ENCODE measurements at places on chromosomes 1 and 21.

GRCh38 chr21:37365517-37366481, 774 bp upstream of the DYRK1A start:
- DNase-seq, result peak; percentile 76

GRCh38 chr1:93549131-93549530, 101.2 kb downstream of the FNBP1L start:
- DNase-seq, result no peak

GRCh38 chr1:68116643-68117235, 66.3 kb upstream of the DIRAS3 start:
- DNase-seq, result peak; percentile 51

GRCh38 chr1:170698301-170699275, 34.7 kb downstream of the PRRX1 start:
- no peak for DNase-seq

DNA sequence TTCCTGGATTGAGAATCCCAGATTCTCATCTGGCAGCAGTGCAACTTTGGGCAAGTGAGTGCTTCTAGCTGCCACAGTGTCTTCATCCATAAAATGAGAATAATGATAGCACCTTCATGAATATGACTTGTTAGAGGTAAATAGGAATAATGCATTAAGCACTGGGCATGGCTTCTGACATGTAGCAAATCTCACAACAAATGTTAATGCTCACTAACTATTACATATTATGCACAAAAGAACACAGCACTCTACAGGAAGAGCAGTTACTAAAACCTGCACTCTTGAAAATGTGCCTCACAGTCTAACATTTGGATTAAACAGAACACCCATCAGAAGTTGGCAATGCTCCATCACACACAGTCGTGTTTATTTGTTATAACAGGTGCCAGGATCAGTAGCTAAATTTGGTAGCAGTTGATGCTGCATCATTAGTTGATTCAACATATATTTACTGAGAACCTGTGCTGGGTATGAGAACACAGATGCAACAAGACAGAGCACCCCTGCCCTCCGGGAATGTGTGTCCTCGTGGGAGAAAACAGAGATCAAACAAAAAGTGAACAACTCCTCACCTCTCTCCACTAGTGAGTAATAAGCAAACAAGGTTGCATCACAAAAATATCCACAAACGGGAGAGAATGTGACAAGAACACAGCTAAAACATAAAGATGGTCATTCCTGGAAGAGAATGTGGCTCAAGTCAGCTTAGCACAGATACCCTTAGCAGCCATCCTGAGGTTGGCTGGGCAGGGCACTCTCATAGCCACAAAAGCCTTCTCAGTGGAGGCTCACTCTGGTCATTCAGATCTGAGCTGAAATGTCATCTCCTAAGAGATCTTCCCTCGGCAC, 26.2 kb upstream of the LBR start:
- DNase-seq, result no peak

GRCh38 chr1:213969958-213970555, 17.7 kb upstream of the PROX1 start:
- no peak for DNase-seq

- DNase-seq, result no peak
Measured at GRCh38 chr1:164613176-164613575, 54.2 kb downstream of the PBX1 start.

- DNase-seq, result no peak
Measured at GRCh38 chr1:184752656-184753055, 2.0 kb downstream of the EDEM3 start.

GRCh38 chr1:207808911-207809555, 57.2 kb downstream of the CD46 start:
- DNase-seq, result no peak

DNA sequence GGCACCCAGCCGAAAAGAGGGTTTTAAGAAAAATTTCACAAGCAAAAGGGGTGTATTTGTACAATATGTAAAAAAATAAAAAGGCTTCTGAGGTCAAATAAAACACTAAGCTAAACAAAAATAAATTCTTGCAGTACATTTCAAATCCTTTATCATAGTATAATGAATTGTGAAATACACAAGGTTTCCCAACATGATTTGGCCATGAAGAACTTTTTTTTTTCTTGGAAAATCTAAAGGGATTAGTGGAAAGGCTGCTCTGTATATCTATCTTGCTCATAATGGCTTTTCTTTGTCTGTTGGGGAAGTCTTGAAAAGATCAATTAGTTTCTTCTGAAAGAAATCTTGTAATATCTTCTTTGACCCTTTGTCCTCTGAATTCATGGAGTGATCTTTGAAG, 593.4 kb downstream of the PLPP3 start:
- no peak for DNase-seq

DNA sequence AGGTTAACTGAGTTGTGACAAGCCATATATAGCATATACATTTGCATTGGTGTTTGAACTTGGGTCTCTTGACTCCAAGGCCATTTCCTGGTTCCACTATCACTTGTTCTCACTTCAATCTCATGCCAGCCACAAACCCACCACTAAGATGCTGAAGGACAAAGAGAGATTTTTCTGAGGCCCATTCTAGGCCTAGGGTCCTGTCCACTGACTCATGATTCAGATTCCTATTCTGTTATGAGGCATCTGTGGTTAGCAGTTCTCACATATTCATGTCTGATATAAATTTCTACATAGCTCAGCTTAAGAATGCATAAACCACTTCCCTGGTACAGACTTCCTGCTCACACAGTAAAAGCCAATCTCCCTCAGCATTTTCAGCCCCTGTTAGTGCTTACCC, 326.1 kb upstream of the BEND5 start:
- DNase-seq, result no peak

DNA sequence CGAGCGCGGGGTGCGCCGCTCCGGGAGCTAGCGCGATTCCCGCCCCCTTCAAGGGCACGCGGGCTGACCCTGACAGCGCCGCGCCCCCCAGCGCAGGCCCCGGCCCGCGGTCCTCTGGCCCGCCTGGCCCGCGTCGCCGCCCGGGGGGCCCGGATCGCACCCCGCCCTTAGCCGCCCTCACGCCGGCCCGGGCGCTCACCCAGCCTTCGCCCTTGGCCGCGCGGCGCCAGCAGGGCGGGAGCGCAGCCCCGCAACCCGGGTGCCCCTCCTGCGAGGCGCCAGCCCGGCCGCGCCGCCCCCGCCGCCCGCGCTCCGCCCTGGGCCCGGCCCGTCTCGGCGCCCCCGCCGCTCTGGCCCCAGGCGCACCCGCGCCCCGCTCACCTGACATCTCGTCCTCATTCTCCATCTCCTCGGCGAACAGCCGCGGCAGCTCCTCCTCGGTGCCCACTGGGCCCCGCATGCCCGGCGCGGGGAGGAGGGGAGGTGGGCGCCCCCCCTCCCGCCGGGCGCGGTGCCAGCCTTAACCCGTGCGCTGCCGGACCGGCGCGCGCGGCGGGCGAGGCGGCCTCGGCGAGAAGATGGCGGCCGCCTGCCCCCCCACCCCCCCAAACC, 451 bp downstream of the CHD5 start:
- DNase-seq, result no peak

DNA sequence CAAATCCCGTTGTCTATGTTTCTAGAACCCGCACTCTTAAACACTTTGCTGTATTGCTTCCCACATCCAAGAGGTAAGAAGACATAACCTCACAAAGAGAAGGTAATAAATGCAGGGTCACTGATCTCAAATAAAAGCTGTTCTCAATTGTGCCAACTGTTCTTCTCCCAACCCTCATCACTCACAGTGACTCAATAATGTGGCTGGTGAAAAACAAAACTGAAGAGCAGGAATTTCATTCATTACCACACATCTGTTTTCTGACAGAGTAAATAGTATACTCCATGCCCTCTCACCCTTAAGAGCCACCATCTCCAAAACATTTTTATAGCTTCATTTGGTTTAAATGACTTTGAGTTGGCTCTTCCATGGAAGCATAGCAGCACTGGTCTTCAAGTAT, 6.2 kb upstream of the ERICH3 start:
- DNase-seq, result no peak

DNA sequence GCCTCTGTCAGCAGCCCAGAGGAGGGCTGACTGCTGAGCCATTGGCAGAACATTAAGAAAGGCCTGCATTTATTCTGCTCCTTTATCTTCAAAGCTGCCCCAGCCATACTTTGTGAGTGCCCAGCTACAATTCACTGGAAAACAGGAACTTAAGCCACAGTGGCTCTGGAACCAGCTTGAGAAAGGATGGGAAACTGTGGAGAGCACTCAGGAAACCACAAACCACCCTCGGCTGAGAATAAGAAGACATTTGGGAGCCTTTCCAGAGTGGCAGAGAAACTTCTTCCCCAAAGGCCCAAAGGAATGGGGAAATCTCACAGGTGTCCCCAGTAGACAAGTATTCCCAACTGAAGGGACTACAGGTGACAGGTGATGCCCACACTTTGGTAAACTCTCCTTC, 1.8 kb downstream of the LAMB3 start:
- DNase-seq, result no peak

DNA sequence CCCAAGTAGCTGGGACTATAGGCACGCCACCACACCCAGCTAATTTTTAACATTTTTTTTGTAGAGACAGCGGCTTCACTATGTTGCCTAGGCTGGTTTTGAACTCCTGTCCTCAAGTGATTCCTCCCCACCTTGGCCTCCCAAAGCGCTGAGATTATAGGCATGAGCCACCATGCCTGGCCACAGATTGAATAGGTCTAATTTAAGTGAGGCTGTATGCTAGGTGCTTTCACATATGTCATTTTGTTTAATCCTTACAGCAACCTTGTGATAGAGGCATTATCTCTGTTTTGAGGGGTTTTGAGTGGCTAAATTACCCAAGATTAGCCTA, 7.2 kb downstream of the INTS3 start:
- DNase-seq, result no peak

- DNase-seq, result peak; percentile 66
Measured at GRCh38 chr21:34889320-34889675, 159.8 kb downstream of the RUNX1 start.

- DNase-seq, result no peak
Measured at GRCh38 chr1:225498549-225499136, 70.8 kb upstream of the LBR start.

- DNase-seq, result no peak
Measured at GRCh38 chr1:235955777-235956176, 89.1 kb upstream of the LYST start.

GRCh38 chr21:36807422-36807928, 108.6 kb downstream of the SIM2 start:
- no peak for DNase-seq

- peak; percentile 39 for DNase-seq
Measured at GRCh38 chr1:180981596-180982387, 40.9 kb downstream of the STX6 start.

GRCh38 chr21:32403201-32403777, 9.2 kb upstream of the EVA1C start:
- peak; percentile 69 for DNase-seq

- DNase-seq, result no peak
Measured at GRCh38 chr1:107793896-107794453, 171.0 kb downstream of the VAV3 start.

DNA sequence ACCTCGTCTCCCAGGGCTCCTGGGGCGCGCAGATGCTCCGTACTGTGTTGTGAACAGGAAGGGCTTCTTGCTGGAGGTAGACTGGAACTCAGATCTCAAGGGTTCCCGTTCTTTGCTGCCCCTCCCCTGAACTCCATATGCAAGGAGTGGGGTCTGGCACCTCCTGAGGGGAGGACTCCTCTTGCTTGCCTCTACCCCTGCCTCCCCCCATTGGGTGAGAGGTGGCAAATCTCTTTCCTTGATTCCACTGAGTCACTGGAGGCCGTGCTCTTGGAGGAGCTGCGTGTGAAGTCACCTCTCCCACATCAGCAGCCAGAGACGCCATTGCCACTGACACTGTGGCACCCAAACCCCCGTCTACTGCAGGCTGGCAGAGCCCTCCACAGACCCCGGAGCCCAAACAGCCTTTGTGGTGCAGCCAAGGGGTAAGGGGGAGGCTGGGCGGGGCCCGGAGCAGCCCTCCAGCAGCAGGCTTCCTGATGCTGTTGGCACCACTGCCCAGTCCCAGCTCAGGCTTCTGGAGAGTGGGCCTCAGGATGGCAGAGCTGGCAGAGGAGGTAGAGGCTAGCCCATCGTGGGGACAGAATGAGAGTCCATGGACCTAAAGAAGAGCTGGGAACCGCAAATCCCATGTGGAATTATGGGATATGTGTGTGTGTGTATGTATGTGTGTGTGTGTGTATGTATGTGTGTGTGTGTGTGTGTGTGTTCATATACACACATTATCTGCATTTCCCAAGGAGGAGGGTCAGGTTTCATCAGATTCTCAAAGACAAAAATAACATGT, 104.9 kb upstream of the RUNX3 start:
- no peak for DNase-seq

DNA sequence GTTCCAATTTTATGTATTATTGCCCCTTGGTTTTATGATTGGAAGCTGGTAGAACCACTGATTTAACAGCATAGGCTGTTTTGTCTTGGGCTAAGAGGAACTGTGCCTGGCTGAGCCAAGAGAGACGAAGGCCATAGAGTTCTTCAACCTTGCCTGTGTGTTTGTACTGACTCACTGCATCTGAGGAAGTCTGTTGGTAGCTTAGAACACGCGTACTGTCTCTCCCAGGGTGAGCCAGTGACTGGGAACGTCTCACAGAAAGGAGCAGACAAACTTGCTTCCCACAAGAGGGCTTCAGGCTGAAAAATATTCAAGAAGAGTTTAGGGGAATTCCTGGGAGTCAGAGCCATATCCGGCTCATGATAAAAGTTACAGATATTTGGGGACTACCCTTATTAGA, 14.9 kb downstream of the TMEM51 start:
- DNase-seq, result no peak

DNA sequence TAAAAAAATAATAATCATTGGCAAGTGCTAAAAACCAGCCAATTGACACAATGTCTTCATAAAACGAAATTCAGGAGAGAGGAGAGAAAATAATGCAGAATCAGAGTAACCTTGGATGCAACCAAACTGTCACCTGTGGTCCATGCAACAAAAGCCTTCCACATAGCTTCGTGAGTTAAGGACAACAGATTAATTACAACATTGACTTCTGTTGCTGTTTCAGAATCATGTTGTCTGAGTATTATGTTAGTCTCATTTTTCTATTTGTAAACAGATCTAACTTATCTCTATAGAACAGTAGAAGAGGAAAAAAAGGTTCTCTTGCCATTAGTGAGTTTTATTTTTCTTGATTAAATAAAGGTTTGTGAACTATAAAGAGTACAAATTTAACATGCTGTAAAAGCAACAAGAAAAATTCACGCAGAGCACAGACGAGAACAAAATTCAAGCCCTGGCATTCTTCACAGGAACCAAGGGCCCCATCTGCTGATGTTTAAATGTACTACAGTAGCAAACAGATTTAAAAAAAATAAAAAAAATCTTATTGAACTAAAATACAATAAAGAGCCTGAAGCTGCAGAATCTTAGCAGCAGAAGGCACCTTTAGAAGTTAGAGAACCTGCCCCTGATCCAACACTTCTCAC, 381.1 kb upstream of the PKN2 start:
- no peak for DNase-seq

GRCh38 chr1:17393230-17393629, 21.2 kb downstream of the PADI6 start:
- no peak for DNase-seq

- no peak for DNase-seq
Measured at GRCh38 chr21:19181604-19182140, 778.1 kb upstream of the TMPRSS15 start.

GRCh38 chr1:14939527-14940284, 213.8 kb upstream of the TMEM51 start:
- no peak for DNase-seq

- DNase-seq, result no peak
Measured at GRCh38 chr1:238346340-238346739, 455.6 kb upstream of the ZP4 start.

All from CD4-positive, alpha-beta T cell treated with Interleukin-17A for 4 hours (primary cell).